ENCODE measurements at places on chromosomes 16 and 17.

- no peak for DNase-seq
These were observed 6.4 kb downstream of the CUEDC1 start for GRCh38 chr17:57948555-57949420.

DNA sequence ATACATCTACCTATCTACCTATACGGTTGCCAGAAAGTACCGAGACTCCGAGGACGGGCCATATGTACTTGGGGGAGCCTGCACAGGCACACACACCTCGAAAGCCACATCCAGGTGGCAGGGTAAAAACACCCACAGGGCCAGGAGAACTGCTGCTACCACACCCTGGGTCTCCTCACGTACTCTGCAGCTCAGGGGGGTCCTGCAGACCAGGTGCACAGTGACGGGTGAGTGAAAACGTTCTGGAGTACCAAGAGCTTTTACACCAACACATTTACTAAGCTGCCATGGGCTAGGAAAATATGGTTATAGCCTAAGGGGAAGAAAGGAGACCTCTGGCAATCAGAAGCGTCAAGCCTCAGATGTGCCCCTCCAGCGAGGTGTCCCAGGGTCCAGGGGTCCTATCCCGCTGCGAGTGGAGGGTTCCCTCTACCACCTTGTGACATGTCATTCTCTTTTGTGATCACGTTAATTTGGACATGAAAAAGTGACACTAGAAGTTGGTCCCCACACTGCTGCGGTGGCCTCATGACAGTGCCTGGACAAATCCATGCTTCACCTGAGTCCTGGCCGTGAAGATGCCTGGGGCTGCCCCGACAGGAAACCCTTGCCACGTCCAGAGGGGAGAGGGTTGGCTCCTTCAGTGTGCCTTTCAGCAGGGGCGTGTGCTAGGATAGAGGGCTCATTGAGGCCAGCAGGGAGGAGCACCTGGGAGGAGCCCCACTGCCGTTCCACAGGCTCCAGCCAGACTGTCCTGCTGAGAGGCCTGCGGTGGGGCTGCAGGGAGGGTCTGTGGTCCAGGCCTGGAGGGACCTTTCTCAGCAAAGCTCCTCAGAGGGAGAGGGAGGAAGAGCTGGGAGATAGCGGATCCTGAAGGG lies 1.8 kb downstream of the CANT1 start:
- no peak for DNase-seq

DNA sequence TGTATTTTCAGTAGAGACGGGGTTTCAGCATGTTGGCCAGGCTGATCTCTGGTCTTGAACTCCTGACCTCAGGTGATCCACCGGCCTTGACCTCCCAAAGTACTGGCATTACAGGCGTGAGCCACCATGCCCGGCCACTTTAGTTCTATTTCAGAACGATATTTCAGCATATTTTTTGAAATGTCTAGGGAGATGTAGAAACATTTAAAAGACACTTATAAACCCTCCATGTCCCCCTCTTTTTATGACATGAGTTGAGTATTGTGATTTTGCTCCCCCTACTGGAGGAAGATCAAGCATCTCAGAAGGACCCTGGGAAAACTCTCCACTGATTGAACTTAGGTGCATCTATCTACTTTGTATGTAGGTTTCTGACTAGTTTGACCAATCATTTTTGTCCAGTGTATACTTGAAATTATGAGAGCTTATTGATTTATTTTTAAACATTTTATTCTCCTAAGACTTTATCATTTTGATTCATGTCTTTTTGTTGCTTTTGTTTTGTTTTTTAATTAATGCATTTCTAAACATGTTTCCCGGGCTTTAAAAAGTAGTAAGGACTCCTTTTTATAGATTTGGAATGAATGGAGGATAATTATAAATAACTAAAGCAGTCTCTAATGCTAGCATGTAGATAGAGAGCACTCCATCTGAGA lies 105.1 kb downstream of the CHD9 start:
- DNase-seq = no peak

DNA sequence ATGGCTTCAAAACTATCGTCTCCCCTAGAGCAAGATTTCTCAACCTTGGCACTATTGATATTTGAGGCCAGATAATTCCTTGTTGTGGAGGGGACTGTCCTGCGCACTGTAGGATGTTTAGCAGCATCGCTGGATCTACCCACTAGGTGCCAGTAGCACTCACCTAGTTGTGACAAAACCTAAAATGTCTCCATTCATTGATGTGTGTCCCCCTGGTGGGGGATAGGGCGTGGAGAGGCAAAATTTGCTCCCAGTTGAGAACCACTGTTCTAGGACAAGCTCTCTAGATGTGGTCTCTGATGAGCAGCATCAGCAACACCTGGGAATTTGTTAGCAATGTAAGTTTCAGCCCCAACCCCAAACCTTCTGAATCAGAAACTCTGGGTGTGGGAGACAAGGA lies 259.0 kb downstream of the XYLT1 start:
- no peak for DNase-seq

GRCh38 chr16:775236-775796 lies 12.9 kb downstream of the RPUSD1 start:
- DNase-seq = no peak

DNA sequence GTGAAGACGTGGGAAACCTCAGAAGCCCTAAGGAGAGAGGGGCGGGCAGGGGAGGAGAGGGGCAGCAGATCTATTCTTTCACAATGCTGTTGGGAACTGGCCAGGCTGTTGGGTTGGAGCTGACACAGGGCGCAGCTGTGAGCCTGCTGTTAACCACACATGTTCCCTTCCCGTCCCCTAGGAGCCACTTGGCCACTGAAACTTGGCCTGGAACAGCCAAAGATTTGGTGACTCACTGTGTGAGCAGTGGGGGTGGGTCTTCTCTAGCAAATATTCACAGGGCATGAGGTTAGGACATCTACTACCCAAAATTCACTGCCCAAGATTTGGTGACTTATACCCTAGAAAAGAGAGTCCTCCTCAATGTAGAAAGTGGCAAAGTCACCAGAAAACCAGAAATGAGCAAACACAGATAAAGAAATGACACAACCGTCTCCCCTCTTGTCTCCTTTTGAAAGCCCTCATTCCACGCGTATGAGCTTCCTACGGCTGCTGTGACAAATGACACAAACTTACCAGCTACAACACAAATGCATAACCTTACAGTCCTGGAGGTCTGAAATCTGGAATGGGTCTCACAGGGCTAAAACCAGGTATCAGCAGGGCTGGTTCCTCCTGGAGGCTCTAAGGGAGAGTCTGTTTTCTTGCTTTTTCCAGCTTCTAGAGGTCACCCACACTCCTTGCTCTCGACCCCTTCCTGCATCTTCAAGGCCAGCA lies 6.3 kb downstream of the TBC1D16 start:
- no peak for DNase-seq

DNA sequence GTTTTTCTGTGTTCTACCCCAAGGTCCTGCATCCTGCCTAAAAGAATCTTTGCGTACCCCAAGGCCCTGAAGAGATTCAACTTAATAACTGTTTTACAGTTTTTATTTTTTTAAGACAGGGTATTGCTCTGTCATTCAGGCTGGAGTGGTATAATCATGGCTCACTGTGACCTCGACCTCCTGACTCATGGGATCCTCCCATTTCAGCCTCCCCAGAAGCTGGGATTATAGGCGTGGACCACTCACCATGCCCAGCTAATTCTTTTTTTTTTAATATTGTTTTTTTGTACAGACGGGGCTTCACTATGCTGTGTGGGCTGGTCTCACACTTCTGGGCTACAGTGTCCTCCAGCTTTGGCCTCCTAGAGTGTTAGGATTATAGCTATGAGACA lies 9.3 kb upstream of the FAAP100 start:
- no peak for DNase-seq

DNA sequence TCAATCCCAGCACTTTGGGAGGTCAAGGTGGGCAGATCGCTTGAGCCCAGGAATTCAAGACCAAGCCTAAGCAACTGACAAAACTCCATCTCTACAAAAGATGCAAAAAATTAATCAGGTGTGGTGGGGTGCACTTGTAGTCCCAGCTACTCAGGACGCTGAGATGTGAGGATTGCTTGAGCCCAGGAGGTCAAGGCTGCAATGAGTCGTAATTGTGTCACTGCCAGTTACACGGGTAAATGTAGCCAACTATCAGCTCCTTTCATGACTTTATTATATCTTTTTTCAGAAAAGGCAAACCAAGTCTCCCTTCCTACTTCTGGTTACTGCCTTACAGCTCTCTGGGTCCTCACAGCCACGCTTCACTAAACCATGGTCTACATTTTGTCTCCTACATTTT lies 4.0 kb downstream of the SDF2 start:
- DNase-seq = no peak
